Activated naive CD8-positive, alpha-beta T cell treated with anti-CD3 and anti-CD28 coated beads, Interleukin-2, amount 10 ng/mL, durations not matched to agents 7 days and 5 days (primary cell): ENCODE measurements at places on chromosomes 13 and 19. TPM values are rescaled to one million over a fixed set of nuclear protein-coding genes. Genes with fewer than 3 reads are reported as not detected.

- DNase-seq, result no peak
These were observed 14.8 kb downstream of the AXL start for GRCh38 chr19:41233748-41234240.

DNA sequence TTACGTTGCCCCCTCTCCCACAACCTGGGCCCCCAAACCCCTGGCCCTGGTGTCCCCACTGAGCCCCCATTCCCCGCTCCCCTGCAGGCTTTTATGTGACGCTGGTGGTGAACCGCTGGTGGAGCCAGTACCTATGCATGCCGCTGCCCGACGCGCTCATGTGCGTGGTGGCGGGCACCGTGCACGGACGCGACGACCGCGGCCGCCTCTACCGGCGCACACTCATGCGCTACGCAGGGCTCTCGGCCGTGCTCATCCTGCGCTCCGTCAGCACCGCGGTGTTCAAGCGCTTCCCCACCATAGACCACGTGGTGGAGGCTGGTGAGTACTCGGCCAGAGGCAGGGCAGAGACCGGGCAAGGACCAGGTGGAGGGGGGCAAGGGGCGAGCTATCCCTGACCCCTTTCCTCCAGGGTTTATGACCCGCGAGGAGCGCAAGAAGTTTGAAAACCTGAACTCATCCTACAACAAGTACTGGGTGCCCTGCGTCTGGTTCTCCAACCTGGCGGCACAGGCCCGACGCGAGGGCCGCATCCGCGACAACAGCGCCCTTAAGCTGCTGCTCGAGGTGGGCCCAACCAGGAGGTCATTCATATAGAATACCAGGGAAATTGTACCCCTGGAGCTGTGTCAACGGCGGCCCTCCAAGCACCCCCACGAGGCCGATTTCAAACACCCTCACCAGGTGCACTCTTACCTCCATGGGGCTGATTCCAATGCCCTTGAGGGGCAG is 3.0 kb downstream of the BEST2 start:
- no peak for DNase-seq

- DNase-seq, result no peak
These were observed 389.4 kb downstream of the RFC3 start for GRCh38 chr13:34207334-34207733.

GRCh38 chr19:11324748-11325389 is 14.6 kb downstream of the RAB3D start:
- DNase-seq, result no peak

DNA sequence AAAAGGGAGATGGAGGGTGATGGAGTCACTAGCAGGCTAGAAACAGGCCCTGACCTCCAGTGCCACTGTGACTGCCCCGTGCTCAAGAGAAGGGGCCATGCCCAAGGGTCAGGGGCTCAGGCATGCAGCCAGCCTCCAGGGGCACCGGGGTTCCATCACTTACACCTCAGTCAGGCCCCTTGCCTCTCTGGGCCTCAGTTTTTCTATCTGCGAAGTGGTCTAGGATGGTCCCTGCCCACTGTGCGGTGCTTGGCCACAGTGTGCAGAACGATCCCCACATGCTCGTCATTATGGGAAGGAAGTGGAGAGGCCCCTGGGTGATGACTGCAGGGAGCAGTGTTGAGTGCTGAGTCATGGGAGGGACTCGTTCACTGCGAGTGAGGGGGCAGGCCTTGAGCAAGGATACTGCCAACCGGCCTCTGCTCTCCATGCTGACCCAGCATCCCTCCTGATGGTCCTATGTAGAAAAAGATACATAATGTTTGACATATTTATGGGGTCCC is 23.1 kb downstream of the TMED1 start:
- DNase-seq, result no peak

GRCh38 chr13:79485014-79485811 is 4.3 kb downstream of the NDFIP2 start:
- DNase-seq, result no peak

DNA sequence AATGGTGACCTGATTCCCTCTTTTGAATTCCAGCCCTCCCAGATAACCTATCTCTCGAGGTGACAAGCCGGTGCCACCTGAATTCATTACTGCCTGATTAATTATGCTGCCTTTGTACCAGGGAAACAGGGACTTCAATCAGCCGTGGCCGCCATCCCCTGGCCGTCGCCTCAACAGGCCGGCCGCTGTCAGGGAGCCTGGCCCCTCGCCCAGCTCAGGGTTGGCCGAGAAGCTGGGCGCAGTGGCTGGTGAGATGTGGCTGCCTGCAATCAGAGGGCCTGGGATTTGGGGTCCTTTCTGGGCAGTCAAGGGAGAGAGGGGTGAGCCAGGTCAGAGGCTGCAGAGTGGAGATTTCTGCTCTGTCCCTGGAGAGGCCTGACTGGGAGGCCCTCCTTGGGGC is 91.2 kb downstream of the KCTD15 start:
- DNase-seq, result no peak

GRCh38 chr13:58830841-58831240 is 1199.3 kb downstream of the PCDH17 start:
- no peak for DNase-seq

GRCh38 chr19:15259907-15260306 is 27.7 kb upstream of the EPHX3 start:
- no peak for DNase-seq

DNA sequence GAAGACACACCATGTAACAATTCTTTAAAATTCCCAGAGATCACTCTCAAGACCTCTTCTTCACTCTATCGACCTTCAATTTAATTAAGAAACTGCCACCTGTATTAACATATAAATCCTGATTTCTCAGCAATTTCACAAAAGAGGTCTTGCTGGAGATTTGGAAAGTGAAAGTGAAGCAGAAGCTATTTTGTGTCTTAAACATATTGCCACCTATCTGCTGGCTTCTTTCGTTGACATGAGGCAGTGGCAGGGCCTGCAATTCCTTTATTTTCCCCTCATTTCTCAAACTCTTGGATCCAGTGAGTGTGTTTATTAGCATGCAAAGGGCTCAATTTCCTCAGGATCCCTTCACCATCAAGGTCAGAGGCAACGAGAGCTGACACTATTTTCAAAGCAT is 780.2 kb upstream of the SLITRK1 start:
- no peak for DNase-seq

GRCh38 chr13:28526876-28527275 is 31.9 kb upstream of the FLT1 start:
- no peak for DNase-seq

DNA sequence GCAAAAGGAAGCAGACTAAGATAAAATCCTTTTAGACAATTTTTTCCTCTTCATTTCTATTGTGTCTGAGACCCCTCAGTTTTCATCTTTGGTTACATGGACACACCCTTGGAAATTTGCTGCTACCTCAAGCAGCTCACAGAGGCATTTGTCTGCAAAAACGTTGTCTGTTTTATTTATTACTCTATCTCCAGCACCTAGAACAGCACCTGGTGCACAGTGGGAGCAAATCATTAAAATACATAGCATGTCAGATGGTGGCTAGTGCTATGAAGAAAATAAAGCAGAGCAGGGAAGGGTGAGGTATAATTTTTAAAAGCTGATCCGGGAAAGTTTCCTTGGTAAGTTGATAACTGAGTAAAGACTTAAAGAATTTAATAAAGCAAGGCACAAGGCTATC is 14.3 kb upstream of the FAM124A start:
- no peak for DNase-seq

DNA sequence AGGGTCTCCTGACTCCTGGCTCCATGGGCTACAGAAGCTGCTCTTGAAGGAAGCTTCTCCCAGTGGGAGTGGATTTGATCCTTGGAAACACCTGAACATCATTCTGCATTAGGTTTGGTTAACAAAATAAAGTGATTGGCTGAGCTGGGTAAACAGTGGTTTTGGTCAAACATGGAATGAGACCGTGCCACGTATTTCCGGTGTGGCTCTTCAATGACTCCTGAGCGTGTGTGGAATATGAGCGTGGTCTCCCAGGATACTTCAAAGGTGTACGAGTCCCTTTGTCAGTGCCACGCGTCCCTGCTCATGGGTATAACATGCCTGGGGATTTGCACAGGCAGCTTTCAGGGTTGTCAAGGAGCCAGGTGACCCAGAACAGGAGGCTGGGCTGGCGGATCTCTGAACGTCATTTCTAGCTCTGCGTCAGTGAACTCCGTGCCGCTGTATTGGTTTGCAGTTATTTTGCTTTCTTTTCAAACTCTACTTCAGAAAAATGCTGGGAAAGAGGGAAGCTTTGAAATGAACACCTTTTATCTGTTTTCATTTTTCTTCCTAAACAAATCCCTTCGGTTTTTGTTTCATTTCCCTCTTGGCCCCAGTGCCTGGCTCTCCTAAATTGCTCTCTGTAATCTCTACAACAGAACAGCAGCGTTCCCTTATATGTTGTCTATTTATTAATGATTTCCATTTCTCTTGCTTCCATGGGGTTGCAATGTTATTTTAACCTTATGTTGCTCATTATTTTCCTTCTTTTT is 26.3 kb upstream of the GJB6 start:
- DNase-seq, result no peak

- no peak for DNase-seq
These were observed 9.6 kb downstream of the CPT1C start for GRCh38 chr19:49700563-49700962.

GRCh38 chr13:36369268-36370107 is 23.3 kb upstream of the SPART start:
- DNase-seq, result no peak

- DNase-seq, result no peak
These were observed 45.1 kb downstream of the NFIX start for GRCh38 chr19:13040232-13040947.

DNA sequence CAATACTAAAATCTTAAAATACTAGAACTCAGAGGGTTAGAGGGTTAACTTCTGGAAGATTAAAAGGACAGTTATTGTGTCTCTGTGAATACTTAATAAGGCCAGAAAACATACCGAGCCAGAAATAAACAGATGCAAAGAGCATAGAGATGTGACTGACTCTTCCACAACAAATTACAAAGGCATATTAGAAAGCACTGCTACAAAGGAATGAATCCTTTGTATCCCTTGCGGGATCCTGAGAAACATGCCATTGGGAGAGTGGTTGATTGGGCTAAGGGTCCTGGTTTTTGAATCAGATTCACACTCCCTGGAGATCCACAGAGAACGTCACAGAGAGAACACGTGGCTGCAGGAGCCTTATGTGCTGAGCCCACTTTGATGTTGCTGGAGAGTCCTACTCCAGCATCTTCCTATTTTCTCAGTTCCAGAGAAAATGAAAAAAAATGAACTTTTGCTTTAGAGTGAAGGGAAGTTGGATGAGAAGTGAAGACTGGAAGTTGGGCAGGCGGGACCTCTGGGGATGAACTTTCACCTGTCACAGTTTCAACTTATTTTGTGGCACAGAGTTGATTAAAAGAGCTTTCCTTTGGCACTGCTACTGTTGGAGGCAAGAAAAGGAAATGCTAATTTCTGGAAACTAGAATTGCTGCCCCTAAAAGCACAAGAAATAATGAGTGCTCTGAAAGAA is 309.9 kb downstream of the DCT start:
- DNase-seq, result no peak

- DNase-seq, result no peak
These were observed 97.8 kb downstream of the RNF17 start for GRCh38 chr13:24861617-24862362.

GRCh38 chr19:35134601-35135242 is at the start of gene LGI4:
Gene LGI4 (minus strand): TSS chr19:35135059. CDS start chr19:35134680, 379 bp downstream.
- DNase-seq, result no peak

The PRR22 gene
- total RNA-seq, result 3.8 TPM

The PSG11 gene
- not detected for total RNA-seq

The TINCR gene
- 0.99 TPM for total RNA-seq

The GPR12 gene
- total RNA-seq, result not detected

The PNMA8A gene
- total RNA-seq, result 1.8 TPM

The NHLRC3 gene
- 28.4 TPM for total RNA-seq

The PLEKHF1 gene
- total RNA-seq, result 33.3 TPM

The C13orf42 gene
- not detected for total RNA-seq

The ERF gene
- total RNA-seq, result 57.5 TPM

The VSTM1 gene
- not detected for total RNA-seq

The PNPLA6 gene
- 152 TPM for total RNA-seq

The CGB2 gene
- not detected for total RNA-seq

The HCST gene
- 186 TPM for total RNA-seq

The ZNF844 gene
- total RNA-seq, result 6.7 TPM

The SIGLEC14 gene
- total RNA-seq, result 0.57 TPM

The PDS5B gene
- total RNA-seq, result 71.3 TPM

The RCBTB1 gene
- 20.6 TPM for total RNA-seq
